ENCODE measurements at places on chromosomes 7 and 10.
A peak's percentile ranks its signal among the peaks of the same experiment; 100 is the strongest.

DNA sequence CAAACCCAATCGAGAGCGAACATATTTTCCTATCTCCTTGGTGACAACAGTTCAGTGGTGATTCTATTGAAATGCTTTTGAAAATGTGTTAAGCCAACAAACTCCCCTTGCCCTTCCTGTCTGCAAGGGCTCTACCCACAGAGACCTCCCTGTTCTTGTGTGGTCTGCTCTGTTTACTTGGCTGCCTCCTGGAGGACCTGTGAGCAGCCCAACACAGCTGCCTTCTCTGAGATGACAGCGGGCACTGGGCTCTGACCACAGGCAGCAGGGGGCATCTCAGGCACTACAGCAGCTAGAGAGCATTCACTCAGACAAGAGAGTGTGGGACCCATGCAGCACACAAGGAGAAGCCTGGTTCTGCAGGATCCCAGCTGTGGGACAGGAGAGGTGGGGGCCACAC, 416.4 kb downstream of the TCERG1L start:
- no peak for ATAC-seq

- no peak for ATAC-seq
These were observed 402.9 kb downstream of the MAGI2 start for GRCh38 chr7:79050603-79051002.

- ATAC-seq: no peak
These were observed 92.8 kb downstream of the TMEM130 start for GRCh38 chr7:98777051-98777450.

DNA sequence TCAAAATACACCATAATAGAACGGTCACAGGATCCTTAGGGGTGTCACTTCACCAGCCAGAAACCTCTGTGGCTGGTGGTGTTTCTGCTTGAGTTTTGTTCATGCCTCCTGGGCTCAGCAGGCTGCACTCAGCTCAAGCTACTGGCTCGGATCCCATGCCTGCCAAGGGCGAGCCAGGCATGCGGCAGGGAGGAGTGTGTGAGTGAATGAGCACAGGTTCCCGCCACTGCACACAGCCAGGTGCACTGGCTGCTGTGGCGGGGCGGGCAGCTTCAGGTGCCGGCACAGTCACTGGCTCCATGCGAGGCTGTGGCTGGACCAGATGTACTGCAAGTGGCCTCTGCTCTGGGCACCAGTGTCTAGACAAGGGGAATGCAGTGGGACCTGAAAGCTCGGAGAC, 29.5 kb downstream of the CLDN12 start:
- ATAC-seq: peak; percentile 86
